Stimulated activated CD8-positive, alpha-beta memory T cell treated with anti-CD3 and anti-CD28 coated beads, Interleukin-4, amount 100 ng/mL, for 4 hours (primary cell): ENCODE measurements at places on chromosomes 5 and 9.

DNA sequence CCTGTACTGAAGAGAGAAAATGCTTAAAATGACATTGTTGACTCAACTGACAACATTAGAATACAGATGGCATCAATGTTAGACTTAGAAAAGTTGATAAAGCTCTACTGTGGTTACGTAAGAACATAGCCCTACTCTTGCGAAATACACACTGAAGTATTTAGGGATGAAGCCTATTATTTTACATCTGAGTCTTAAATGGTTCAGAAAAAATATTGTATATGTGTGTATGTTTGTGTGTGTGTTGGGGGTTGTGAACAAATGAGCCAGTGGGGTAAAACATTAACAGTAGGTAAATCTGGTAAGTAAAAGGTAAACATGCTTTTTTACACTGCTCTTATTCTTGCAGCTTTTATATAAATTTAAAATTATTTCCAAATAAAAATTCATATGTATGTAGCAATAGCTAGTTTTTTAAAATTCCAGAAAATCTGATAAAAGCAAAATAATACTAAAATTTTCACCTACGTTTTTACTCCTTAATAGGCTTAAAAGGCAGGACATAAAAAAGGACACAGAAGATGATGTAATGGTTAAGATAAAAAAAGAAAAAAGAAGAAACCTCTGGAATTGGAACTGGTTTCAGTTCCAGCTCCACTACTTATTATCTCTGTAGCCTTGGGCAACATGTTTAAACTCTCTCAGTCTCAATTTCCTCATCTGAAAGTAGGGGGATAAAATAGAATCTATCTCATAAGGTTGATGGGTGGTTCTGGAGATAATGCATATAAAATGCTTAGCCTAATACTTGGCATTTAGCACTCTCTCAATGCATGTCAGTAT is 44.3 kb downstream of the GARNL3 start:
- no peak for DNase-seq

GRCh38 chr9:116605060-116605459 is 82.0 kb upstream of the TRIM32 start:
- DNase-seq, result no peak

DNA sequence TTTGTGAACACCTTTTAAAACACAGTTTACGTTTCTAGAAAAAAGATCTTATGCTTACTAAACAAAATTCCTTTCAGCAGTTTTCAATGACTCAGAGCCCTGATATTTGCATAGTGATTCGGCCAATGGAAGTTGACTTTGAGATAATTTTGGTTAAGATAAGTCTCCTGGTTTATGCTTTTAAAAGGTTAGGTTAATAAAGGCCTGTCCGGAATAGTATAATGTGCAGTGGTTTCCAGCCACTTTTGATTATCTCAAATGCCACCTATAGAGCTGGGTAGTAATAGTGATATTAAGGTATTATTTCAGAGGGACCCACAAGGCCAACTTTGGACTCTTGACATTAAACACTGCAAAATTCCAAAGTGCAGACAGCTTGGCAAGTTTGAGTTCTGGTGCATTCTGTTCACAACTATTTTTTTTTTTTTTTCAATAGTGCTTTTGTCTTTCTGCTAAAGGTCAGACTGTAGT is 86.1 kb downstream of the F2RL2 start:
- no peak for DNase-seq

DNA sequence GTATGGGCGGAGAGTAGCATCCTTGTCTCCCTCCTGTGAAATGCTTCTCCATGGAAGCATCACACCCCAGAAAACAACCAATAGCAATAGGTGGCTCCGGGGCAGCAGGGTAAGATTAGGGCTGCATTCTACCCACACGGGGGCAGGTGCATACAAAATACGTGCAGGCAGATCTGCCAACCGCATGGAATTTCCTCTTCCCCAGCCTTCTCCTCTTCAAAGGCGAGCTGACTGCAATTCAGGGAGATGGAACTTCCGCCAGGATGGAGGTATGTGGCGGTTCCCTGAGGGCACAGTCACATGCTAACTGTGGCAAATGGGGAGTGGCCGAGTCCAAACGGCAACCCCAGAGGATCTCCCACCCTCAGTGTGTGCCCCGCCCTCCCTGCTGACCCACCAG is 81.5 kb downstream of the LMNB1 start:
- no peak for DNase-seq

DNA sequence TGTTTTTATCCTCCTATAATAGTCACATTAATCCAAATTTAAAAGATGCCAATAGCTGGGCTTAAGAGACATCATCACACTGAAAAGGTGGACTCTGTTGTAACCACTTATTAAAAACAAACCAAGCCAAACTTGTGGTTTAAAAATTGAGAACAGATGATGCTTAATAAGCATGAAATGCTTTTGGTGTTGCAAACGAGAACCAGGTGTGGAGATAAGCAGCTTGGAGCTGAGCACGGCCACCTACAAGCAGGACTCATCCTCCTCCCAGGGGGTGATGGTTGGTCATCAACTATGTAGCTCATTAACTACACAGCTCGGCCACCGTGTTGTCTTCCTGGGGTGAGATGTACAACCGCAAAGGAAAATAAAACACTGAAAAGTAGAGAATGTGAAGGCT is 154.4 kb downstream of the NPR3 start:
- DNase-seq, result no peak

GRCh38 chr9:95313010-95313498 is 4.5 kb downstream of the FANCC start:
- no peak for DNase-seq

- no peak for DNase-seq
Measured at GRCh38 chr9:14347406-14348122, 33.6 kb upstream of the NFIB start.

GRCh38 chr9:68832861-68833518 is 128.0 kb downstream of the PIP5K1B start:
- no peak for DNase-seq

DNA sequence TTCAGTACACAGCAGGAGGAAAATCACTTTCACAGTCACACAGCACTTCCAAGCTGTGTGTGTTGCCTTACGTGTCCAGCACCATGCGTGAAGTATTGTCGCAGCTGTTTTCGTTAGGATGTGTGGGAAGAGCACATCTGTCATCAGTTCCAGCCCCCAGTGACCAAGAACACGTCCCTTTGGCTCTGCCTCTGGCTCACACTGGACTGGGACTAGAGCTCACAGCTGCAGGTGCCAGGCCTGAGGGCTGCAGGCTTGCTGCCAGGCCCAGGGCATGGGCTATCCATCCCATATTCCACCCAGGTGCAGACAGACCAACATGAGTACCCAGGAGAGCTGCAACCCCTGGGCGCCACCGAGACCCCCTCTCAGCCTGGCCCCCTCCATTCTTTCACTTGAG is 60.5 kb upstream of the ANKRD33B start:
- DNase-seq, result no peak

DNA sequence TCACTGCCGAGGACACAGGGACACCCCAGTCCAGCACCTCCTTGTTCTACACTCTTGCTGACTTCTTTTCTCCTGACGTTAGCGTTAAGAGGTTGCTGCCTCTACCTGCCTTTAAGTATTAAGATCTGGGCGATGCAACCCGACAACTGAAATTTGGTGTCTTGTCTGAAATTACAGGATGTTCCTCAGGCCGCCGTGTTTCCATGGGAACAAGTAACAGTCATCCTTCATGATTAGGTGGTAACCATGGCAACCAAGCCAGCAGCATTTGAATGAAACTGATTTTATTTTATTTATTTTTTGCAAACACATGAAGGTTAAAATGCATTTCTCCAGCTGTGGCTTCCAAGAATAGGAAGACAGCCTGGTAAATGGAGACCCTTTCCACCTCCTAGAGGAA is 20.8 kb downstream of the DAB2IP start:
- DNase-seq, result no peak

DNA sequence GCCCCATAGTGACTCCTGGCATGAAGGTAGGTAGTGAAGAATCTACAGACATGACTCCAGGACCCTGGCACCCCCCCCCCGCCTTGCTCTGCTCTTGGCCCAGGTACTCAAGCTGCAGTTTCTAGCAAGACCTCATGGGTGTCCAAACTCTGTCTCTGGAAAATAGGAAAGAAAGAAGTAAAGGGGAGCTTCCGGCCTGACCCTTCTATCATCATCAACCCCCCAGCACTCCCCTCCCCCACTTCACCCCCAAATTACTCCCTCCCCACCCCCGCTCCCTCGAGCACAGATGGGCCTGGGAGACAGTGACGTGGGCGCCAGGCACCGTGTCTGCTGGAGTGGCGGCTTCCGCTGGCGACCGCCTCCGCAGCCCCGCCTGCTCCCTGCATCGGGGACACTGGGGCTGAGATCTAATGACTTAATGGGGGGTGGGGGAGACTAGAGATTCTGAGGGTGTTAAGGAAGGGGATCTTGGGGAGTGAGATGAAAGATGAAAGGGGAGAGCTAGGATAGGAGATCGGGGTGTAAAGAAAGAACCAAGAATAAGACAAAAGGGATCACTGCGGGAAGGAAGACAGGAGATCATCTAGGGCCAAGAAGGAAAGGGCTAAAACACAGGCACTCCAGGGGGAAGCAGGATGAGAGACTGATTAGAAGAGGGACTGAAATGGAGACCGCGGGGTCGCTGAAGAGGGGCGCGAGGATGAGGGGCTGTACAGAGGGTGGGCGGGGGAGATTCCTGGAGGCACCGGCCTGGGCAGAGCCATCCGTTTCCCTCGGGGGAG is 1.1 kb upstream of the DNAJB5 start:
- peak; percentile 33 for DNase-seq

GRCh38 chr9:37812773-37813379 is 12.3 kb downstream of the DCAF10 start:
- no peak for DNase-seq

- no peak for DNase-seq
Measured at GRCh38 chr5:130135506-130135905, 231.2 kb downstream of the CHSY3 start.

GRCh38 chr9:92968081-92968480 is 20.8 kb downstream of the FGD3 start:
- DNase-seq, result no peak

DNA sequence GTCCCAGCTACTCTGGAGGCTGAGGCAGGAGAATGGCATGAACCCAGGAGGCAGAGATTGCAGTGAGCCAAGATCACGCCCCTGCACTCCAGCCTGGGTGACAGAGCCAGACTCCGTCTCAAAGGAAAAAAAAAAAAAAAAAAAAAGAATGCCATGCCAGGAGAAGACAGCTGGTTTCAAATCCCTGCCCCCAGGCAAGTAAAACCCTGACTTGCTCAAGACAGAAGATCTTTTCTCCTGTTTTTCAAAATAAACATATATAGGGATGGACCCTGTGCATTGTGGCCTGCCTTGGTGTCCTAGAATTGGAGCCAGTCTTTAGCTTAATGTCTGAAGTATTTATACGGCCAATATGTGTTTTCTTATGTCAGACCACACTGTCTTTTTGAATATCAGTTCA is 177.1 kb downstream of the NR3C1 start:
- DNase-seq, result no peak

DNA sequence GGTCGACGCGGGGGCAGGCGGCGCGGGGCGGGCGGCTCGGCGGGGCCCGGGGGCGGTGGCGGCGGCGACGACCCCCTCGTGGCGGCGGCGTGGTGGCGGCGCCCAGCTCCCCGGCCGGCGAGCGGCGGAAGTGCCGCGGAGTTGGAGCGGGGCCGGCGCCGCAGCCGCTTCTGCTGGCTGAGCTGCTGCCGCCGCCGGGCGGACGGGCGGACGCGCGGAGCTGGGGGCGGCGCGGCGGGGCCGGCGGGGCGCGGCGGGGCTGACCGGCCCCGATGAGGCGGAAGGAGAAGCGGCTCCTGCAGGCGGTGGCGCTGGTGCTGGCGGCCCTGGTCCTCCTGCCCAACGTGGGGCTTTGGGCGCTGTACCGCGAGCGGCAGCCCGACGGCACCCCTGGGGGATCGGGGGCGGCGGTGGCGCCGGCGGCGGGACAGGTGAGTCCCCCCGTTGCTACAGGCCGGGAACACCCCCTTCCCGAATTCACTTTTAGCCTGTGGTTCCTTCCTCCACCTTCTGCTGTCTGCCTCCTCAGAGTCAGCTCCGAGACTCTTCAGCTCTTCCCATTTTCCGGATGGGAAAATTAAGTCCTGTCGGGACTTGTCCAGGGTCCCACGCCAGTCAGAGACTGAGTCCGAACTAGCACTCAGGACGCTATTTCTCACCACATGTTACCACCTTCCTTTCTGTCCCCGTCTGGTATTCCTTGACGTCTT is at the start of gene GALNT10:
Gene GALNT10 (plus strand): TSS at position 139 of the 710 bp plus-strand sequence. CDS start 134 bp downstream, at position 273.
- DNase-seq, result no peak

DNA sequence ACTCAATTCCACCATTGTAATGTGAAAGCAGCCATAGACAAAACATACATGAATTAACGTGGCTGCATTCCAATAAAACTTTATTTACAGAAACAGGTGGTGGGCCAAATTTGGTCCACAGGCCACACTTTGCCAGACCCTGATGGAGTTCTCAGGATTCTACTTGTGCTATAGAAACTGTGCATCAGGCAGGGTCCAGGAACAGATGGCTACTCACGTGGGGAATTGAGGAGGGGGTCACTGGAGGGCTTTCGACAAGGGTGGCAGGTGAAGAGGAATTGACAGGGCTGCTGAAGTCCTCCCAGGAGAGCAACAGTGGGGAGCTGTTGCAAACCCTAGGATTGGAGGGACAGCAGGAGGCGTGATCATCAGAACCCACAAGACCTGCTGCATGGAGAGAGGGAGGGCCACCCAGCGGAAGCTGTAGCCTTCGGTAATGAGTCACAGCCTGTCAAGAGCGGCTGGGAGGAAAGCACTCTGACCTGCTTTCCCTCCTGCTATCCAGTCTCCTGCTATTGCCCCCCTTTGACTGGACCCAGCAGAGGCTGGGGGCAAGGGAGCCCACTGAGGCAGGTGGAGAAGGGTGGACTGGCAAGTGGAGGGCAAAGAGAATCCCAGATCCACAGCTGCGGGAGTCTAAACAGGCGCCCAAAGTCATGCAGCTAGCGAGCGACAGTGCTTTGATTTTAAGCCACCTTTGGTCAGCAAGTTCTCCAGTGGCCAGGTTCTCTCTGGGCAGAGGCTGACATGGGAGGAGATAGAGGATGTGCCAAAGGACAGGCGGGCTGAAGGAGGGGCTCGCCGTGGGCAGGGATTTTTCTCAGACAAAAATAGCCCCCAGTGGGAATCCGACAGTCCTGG is 138.3 kb upstream of the SMIM23 start:
- DNase-seq, result no peak
